Stimulated activated CD8-positive, alpha-beta memory T cell treated with anti-CD3 and anti-CD28 coated beads, Interleukin-2, amount 100 ng/mL, for 1 hour (primary cell): ENCODE measurements at places on chromosomes 1 and 21.
A peak's percentile ranks its signal among the peaks of the same experiment; 100 is the strongest.

GRCh38 chr1:155777582-155777981 lies 79.4 kb downstream of the GON4L start:
- DNase-seq: no peak

- DNase-seq: no peak
Measured at GRCh38 chr1:216542263-216542662, 119.0 kb upstream of the USH2A start.

DNA sequence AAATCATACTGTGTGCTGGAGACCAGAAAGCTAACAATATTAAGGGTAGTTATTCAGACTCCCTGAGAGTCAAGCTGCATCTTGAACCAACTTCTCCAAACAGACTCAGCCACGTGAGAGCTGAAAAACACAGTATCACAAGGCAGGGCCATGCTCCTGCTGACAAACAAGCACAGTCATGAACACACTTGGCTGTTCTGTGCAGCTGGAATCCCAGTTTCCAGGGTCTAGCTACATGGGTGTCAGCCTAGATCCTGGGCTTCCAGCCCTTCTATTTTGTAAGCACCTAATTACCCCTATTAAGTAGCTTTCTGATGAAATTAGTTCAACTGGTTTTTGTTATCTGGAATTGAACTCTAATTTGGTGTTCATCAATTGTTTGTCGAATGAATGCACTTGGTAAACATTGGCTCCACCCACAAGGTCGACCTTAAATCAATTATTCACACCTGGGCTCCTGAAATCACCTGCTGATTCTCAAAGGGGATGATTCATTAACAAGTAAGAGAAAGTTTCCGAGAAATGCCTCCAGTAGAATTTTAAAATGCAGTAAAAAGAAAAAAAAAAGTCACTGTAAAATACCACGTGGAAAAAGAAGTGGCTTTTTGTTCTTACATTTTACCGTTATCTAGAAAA lies 179.3 kb downstream of the ZC3H11B start:
- DNase-seq: no peak

DNA sequence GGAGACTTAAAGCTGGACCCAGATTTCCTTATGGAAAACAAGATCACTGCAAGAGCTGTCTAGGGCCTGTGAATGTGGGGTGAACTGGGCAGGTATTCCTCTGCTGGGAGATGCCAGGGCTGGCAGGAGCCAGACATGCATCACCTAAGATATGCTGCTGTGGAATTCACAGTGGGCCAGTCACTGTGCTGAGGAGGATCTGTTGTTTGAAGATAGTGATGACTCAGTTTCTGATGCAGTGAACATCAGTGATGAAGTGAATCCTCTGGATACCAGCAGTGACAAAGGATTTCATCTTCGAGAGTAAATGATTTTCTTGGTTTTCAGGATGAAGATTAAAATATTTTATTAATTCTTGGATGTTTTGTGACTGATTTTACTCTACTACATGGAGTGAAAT lies 29.9 kb upstream of the CAMSAP2 start:
- no peak for DNase-seq

GRCh38 chr1:52906135-52906603 lies 15.4 kb downstream of the ECHDC2 start:
- no peak for DNase-seq

DNA sequence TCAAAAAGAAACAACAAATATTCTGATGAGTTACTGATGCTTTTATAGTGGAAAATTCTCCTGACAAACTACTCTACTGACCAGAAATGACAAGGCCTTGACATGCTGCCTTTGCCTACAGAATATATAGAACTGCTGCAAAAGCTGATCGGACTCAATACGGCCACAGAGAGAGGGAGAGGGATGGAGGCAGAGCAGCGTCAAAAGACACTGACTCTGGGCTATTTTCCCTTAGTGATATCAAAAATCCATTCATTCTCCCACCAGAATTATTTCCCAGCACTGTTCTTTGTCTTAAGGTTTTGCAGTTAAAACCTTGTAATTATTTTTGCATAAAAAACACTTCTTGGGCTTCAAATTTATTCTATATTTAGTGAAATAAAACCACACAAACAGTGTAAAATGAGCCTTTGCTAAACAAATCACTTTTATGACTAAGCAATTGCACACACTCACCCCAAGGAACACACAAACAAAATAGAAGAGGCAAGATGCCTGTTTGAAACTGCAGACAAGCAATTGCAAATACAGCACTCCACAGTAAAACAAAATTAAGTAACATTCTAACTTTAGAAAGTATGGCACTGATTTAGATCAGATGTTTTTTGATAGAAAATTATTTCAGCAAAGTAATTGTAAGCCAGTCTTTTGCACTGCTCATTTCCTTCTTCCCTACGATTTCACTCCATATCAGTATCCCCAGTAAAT lies 1036.4 kb downstream of the ADGRL2 start:
- no peak for DNase-seq

DNA sequence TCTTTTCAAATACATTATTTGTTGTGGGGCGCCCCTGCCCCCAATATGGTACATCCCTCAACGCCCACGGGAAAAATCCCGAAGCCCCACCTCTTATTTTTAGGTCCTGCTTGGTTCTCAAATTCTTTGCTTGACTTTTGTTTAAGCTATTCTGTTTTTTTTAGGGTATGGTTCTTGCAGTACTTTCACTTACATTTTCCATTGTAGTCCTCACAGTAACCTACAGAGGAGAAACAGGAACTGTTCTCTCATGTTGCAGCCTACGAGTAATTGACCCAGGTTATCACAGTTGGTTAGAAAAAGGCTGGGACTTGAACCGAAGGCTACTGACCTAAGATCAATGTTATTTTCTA lies 697 bp upstream of the C21orf91 start:
- no peak for DNase-seq

DNA sequence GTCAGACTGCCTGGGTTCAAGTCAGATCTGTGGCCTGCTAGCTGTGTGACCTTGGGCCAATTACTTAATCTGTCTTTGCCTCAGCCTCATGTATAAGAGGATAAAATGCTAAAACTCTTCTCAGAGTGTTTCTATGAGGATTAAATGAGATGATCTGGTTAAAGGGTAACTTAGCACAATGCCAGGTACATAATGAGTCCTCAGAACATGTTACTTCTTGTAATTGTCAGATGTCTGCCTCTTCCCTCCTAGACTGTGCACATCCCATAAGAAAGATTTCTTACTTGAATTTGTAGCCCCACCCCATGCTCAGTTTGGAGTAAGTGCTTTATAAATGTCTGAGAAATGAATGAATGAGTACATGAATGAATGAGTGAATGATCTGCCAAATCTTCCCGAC lies 34.6 kb upstream of the HIVEP3 start:
- no peak for DNase-seq

DNA sequence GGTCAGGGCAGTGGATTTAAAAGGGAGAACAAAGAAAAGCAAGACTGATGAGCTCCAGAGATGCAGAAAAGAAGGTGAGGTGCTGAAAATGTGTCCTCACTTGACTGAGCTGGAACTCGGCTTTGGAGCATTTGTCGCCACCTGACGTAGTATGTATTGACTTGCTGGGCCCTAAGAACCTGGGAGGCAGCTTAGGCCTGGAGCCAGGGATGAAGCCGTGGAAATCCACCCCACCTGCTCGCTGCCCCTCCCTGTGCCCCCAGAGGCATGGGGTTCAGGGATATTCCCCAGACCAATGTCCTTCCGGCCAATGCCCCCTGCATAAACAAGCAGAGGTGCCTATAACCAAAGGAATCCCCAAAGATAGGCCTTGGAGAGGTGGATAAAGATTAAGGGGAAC lies 14.3 kb downstream of the MRAP start:
- DNase-seq: no peak

DNA sequence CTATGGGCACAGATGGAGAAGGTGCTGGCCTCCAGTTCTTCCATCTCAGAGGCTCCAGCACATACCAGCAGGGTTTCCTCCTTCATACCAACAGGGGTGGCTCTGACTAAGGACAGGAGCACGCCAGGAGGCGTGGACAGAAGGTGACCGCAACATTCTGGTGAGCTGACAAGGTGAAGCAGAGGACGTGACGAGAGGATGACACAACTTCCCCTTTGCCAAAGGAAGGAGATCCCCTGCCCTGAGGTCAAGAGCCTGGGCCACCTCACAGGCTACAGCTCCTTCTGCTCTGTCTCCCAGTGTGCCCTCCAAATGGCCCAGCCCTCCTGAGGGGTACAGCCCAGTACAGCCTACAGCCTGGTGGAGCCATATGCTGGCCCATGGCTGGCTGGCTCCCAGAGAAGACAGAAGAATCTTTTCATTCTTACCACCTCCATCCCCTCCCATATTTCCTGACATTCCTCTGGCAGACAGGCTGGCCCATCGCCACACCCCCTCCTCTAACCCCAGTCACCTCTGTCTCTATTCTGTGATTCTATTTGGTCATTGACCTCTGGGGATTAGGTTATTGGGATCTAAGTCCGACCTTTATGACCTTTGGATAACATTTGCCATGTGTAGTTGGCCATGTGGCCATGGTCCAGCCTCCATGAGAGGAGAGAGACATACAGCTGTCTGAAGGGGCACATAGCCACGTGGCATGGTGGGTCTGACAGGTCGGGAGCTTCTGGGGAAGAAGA lies 5.1 kb upstream of the LAMB3 start:
- no peak for DNase-seq

DNA sequence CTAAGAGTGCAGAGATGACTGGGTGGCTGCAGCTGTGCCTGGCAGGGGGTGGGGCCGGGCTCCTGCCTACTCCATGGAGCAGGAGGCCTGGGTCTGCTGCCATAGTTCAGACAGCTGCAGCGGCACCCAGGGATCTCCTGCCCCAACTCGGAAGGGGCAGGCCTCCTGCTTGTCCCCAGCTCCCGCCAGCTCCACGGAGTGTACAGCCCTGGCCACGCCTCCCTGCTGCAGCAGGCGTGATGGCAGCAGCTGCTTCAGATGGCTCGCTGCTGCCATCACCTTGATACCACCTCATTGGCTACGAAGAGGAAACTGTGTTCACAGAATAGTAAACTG lies 35.9 kb downstream of the ACTL8 start:
- DNase-seq: no peak

DNA sequence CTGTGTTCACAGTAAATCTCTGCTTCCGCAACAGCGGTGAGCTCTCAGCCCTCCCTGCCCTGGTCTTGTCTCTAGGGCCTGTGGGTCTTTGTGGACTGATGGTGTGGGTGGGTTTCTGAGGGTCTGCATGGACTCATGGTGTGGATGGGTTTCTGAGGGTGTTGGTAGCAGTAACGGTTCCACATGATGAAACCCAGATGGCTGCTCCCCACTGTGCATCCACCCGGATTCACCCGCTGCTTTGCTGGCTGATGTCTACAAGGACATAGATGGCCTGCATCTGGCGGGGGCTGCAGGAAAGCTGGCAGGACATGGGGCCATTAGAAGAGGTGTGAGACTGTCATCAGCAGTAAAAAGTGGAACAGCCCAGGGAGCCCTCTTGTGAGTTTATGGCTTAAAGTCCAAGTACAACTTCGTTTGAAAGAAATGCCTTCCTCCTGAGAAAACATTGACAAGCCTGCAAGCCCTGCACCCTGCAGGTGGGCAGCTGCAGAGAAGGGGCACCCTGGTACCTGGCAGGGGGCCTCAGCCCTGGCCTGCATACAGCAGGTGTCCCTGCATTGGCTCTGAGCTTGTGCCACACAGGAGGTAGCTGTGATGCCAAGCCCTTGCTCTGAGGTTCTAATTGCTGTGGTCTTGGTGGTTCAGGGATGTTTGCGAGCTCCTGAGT lies 156.9 kb upstream of the COL6A1 start:
- DNase-seq: no peak

DNA sequence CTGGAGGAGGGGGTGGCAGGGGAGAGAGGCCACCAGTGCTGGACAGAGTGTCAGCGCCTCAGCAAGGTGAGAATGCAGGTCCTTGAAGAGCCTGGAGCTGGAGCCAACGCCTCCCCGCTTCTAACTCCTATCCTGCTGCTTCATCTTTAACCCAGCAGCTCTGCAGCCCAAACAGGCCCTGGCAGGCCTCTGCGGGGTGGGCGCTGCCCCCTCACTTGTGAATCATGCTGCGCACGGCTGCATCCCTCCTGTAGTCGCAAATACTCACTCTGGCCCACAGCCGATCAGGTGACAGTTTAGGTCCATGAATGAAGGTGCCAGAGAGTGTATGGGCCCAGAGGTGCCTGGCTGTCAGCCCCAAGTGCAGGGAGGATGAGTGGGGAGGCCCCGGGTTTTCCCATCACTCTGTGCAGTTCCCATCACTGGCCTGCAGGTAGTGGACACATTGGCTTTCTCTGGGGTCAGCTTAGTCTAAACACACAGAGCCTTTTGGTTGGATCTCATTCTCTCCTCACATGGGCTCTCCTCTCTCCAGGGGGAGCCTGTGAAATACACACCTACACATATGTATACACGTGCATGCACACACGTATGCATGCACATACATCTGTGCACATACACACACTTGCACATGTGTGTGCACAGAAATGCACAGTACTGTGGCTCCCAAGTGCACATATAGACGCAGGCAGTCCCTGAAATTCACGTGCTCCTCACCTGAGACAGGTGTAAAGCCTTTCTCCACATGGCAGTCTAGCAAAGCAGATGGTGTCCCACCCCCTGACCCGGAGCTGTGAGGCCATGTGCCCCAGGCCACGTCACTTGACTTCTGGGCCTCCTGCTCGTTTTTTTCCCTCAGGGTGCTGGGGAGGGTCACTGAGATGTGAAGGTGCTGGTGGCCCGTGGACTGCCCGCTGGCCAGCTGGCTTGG lies 52.0 kb downstream of the TRIM11 start:
- no peak for DNase-seq

GRCh38 chr1:87830432-87830978 lies 501.8 kb downstream of the LMO4 start:
- DNase-seq: no peak

- DNase-seq: peak; percentile 12
Measured at GRCh38 chr1:185244015-185244747, 72.9 kb downstream of the IVNS1ABP start.

GRCh38 chr1:5968161-5968736 lies 24.0 kb downstream of the NPHP4 start:
- no peak for DNase-seq

DNA sequence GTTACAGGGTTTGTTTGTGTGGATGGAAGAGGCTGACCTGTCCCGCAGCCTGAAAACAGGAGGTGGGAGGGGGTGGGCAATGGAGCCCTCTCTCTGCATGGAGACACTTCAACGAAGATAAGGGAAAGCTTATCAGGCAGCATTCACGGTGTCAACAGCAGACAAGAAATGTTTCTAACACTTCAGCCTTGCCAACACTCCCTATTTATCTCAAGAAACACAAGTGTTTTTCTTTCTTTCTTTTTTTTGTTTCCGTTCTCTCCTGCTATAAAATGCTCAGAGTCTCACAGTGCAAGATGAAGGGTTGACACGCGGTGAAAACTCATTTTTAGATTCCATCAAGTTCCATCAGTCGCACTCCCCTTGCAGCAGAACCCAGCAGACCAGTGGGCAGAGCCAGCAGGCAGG lies 594.4 kb downstream of the MATN1 start:
- DNase-seq: no peak

- no peak for DNase-seq
Measured at GRCh38 chr1:93703643-93704042, 22.0 kb upstream of the BCAR3 start.

DNA sequence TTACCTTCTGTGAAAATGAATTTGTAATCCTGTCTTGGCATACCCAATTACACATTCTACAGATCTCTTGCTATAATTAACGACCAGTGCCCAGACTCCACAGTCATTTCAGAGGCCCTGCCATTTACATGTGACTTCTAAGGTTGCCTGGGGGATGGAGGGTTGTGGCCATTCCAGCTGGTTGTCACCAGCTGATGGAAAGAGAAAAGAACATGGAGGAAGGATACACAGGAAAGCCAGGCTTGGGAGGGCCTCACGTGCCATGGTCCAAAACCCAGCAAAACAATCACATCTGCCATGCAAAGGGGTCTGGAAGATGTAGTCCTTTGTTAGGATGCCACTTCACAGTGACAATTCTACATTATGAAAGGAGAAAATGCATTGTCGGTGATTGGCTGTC lies 59.3 kb downstream of the LAMC2 start:
- DNase-seq: no peak

GRCh38 chr1:105122041-105122440 lies 1372.3 kb downstream of the AMY1C start:
- no peak for DNase-seq
